ENCODE measurements at places on chromosomes 5 and 9.

GRCh38 chr9:89749500-89750116, 144.8 kb downstream of the GADD45G start:
- DNase-seq = no peak

DNA sequence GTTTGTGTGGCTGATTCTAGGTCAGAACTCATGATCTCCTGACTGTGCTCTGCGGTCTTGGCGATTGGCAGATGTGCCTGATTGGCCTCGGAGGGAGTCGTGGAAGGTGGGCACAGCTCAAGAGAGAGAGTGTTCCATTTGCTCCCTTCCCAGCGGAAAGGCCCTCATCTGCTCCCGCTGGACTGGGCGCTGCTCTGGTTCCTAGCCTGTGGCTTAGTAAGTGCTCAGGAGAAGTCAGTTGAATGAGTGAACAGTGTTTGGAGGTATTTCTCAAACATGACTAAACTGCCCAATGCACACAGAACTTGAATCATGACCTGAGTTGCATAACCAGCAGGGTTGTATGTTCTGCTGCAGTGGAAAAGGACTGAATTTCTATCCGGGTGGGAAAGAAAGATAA, 120.2 kb upstream of the PITX1 start:
- no peak for DNase-seq

DNA sequence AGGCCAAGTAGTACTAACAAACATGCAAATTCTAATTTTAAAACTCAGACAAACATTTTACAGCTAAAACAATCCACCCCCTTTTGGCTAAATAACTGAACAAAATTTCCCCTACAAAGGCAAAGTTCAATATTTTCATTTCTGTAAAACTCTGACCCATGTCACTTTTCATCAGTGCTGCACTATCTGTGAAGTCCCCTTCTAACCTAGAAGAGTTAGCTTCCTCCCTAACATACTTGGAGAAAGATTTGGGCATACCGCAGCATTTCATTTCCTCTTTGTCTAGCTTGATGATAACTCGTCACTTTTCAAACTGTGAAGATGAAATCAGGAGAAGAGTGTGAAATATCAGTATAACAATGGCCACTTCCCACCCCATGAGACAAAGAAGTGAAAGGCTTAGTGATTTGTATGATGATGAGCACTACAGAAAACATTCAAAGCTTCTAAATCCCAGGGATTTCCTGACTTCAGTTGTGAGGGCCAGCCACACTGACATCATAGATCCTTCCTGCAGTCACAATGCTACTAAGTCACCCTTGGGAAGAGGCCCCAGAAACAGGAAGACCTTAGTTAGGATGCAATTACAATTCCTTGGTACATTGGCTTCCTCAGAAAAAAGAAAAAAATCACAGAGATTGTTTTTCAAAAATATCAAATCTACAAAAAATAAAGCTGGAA, at the start of gene FAM81B:
Gene FAM81B (plus strand): TSS at position 555 of the 681 bp plus-strand sequence. CDS start 24 bp downstream, at position 579.
- no peak for DNase-seq

DNA sequence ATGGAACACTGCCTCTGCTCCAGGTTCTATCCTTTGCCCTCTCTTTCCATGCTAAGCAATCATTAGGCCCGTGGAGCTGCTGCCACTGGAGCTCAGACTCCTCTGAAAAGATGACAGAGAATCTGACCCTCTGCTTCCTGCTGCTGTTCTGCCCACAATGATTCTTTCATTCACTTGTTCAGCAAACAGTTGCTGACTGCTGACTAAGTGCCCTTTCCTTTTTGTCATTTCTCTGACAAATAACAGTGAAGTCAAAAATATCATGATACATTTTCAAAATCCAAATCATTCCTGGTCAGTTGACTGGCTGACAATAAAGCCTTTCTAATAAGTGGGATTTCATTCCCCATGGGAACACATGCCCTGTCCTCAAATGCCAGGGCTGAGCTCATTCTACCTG, 110.1 kb downstream of the SIL1 start:
- no peak for DNase-seq

DNA sequence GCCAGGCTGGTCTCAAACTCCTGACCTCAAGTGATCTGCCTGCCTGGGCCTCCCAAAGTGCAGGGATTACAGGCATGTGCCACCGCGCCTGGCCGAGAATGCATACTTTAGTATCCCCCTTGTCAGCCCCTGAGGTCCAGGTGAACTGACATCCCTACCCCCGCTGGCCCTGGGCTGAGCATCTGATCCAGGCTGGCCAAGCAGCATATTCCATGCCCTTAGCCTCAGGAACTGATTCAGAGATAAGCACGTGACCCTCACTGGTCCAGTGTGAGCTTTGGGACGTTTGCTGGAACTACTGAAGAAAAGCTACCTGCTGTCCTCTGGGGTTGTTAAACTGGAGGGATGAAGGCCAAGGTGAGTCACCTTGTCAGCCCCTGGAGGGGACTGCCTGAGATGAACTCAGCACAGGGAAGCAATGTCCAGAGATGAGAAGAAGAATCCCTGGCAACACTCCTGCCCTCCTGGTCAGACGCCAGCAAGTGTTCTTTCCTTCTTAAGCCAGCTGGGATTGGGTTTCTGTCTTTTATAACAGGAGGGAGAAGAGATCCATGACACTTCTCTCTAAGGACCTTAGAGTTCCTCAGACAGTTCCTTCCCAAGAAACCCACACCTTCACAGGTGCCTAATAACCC, 59.1 kb upstream of the FBXW11 start:
- no peak for DNase-seq

- no peak for DNase-seq
Observed at GRCh38 chr9:129640086-129640870, 1.7 kb downstream of the ASB6 start.

- no peak for DNase-seq
Observed at GRCh38 chr5:127298656-127299055, 8.1 kb downstream of the MEGF10 start.

GRCh38 chr9:99079542-99079941, 25.4 kb upstream of the TGFBR1 start:
- no peak for DNase-seq

DNA sequence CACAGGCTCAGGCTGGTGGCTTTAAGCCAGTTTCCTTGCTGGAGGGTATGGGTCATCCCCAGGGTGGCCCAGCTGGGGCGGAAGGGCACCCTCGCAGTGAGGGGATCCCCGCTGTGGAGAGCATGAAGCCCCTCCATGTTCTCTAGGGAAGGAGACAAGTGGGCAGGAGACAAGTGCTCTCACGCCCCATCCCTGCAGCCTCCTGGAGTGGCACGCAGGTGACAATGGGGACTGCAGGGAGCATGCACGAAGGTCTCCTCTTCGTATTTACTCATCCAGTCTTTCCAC, 83.3 kb downstream of the GTF3C4 start:
- DNase-seq = no peak

GRCh38 chr9:21096172-21096900, 18.6 kb upstream of the IFNB1 start:
- no peak for DNase-seq

- no peak for DNase-seq
Observed at GRCh38 chr5:131353991-131354390, 90.1 kb downstream of the CDC42SE2 start.

DNA sequence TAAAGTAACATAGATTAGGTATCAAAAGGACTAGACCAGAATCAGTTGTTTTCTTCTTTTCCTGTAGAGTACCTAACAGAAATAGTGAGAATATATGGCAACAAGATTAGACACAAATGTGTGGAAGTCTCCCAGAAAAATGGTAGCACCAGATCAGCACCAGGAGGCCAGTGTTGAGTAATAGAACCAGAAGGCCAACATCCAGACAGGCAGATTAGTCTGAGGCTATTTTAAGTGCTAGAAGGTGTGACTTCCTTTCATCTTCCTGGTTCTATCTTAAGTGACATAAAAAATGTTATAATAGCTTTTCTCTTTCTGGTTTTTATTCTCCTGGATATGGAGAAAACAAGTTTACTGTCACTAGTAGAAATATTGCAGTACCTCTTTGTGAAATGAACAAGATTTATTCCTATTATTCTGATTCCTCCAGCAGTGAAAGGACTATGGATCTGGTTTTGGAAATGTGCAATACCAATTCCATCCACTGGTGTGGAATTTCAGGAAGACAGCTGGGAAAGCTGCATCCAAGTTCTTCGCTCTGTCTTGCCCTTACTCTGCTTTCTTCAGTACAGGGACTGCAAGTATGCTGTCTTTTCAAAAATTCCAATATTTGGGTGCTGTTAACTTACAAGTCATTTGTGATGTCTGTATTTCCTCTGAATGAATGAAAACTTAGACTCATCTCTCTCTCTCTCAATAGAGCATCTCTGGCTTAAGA, 39.1 kb downstream of the SHLD3 start:
- DNase-seq = no peak

GRCh38 chr5:102561894-102562760, 63.3 kb upstream of the SLCO6A1 start:
- DNase-seq = no peak

DNA sequence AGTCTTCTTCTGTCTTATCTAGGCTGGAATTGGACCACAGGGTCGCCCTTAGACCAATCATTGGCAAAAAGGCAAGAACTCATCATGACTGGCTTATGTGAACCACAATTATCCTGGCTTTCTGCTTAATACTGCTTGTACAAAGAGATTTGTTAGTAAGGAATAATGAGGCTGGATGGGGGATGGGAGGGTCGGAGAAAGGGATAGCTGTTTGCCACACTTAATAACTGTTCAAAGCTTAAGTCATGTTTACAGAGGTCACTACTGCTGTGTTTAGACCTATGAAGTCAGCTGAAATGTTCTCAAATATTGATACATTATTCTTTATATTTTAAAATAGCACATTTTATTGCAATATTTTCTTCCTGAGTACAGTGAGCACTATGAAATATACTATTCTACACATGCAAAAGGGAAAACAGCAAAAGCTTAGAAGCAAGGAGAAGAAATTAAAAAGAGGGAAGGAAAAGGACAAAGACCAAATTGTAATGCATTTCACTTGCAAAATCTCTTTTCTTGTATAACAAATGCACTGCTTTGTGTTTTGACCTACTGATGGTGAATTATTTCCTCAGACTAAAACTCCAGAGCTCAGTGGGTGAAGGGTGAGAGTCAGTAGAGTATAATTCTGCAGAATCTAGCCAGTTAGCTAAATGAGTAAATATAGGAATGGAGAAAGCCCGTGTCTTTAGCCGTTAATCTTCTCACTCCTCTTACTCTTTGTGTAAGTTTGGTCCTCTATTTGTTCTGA, 404.9 kb upstream of the ZNF608 start:
- no peak for DNase-seq

GRCh38 chr5:8135742-8136141, 266.8 kb downstream of the MTRR start:
- no peak for DNase-seq

- no peak for DNase-seq
Observed at GRCh38 chr5:18119156-18119785, 485.0 kb downstream of the TAF11L14 start.

- DNase-seq = no peak
Observed at GRCh38 chr5:76547242-76547890, 75.8 kb downstream of the F2RL2 start.

- no peak for DNase-seq
Observed at GRCh38 chr5:38048400-38048799, 208.6 kb upstream of the GDNF start.

DNA sequence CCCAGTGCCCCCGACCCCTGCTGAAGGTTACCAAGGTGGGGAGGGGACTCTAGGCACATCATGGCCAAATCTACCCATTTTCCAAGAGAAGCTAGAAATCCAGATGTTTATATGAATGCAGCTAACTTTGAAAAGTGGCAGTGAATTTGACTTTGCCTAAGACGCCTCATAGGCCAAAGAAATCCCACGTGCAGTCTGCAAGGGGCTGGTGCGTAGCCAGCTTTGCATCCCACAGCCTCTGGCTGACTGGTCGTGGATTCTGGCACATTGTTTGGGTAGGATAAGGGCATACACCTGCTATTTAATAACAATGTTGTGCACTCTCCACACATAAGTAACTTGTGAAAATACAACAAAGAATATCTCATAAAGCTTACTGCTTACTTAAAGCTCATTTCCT, 3.5 kb upstream of the GADD45G start:
- DNase-seq = no peak

- DNase-seq = no peak
Observed at GRCh38 chr5:52977264-52977897, 11.8 kb upstream of the ITGA2 start.

DNA sequence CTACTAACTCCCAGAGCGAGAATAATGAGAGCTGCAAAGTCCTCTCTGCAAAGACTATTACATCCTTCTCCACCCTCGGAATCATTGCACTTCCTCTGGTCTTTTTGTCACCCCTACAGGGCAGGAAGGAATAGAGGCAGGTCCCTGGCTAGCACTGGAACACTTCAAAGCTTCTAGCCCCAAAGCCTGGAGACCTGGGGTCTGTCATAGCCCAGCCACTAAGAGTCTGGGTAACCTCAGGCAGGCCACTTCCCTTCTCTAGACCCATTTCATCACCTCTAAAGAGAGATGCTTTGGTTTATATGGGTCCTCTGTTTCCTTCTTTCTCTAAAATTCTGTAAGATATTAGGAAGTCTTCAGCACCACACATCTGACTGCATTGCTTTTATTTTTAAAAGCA, 6.7 kb downstream of the ADRB2 start:
- no peak for DNase-seq

GRCh38 chr9:106846857-106847256, 16.1 kb upstream of the ZNF462 start:
- no peak for DNase-seq

DNA sequence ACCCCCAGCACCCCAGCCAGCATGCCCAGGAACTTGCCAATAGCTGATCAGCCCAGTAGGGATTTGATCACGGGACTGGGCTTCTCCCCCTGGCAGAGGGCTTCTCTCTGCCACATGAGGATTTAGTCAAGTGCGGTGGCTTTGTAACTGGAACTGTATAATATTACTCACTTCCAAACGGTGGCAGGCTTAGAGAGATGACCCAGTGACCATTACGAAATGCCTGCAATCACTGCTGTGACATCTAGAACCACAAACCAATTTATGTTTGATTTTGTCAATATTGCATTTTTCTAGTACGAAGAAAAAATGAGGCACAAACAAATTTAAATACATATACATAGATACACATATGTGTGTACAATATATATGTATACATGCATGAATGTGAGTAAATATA, 192.1 kb downstream of the ERCC6L2 start:
- no peak for DNase-seq

GRCh38 chr5:150052956-150053712, 33.2 kb downstream of the CSF1R start:
- DNase-seq = no peak

DNA sequence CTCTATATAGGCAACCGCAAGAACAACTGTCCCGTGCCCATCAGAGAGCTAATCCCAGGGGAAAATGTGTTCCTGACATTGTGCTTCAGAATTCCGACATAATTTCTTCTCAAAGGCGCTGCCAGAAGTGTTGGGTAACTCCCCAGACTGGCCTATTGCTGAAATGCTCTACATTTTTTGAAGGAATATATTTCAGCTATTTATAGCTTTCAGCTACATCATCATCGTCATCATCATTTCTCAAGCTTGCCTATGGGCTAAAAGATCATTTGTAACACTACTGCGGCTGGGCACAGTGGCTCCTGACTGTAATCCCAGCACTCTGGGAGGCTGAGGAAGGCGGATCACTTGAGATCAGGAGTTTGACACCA, 49.7 kb downstream of the MYO10 start:
- no peak for DNase-seq

- no peak for DNase-seq
Observed at GRCh38 chr5:73357576-73357975, 91.0 kb downstream of the FOXD1 start.

- no peak for DNase-seq
Observed at GRCh38 chr9:77756449-77756848, 108.3 kb upstream of the GNA14 start.

GRCh38 chr5:152004095-152004494, 79.4 kb upstream of the GLRA1 start:
- DNase-seq = no peak
